ENCODE measurements at places on chromosomes 3 and 15.
A peak's percentile ranks its signal among the peaks of the same experiment; 100 is the strongest.

DNA sequence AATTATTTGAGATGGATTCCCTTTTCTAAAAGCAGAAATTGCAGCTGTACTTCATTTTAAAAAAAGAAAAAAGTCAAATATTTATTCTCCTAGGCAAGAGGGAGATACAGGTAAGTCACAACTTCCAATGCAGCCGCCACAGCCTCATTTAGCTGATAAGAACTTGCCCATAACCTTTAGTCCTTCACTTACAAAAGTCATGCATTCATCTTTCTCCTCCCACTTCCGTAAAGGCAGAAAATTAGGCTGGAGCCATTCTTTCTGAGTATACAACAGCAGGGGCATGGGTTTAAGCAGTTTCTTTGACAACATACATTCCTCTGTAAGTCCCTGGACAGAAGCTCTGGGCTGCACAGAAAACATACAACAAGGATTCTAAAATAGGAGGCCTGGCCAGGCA is 4.3 kb downstream of the SUCLG2 start:
- DNase-seq, result no peak

DNA sequence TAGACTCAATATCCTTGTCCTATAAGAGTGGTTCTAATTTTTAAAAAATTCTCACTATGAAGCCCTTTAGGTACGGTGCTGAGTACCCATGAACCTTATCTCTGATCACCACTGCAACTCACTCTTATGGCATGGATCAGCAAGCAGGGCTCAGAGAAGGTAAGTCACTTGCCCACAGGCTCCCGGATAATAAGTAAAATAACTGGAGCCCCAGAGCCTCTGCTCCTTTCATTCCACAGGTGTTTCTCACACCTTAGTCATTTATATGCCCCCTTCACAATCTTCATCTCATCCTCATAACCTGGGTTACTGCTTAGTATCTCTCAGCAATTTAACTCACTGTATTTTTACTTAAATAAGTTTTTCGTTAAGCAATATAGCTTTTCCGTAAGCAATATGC is 28.4 kb upstream of the AKAP13 start:
- no peak for DNase-seq

- DNase-seq, result no peak
Observed at GRCh38 chr15:75835990-75836958, 7.0 kb upstream of the UBE2Q2 start.

- DNase-seq, result peak; percentile 22
Observed at GRCh38 chr3:107432013-107432515, 54.8 kb downstream of the CCDC54 start.

- DNase-seq, result no peak
Observed at GRCh38 chr3:124360155-124360554, 368.2 kb upstream of the ROPN1 start.

GRCh38 chr15:25939122-25939521 is 76.0 kb upstream of the ATP10A start:
- no peak for DNase-seq

GRCh38 chr3:148974726-148975125 is 16.6 kb upstream of the GYG1 start:
- DNase-seq, result no peak

- DNase-seq, result no peak
Observed at GRCh38 chr3:133937061-133937686, 41.5 kb upstream of the RAB6B start.

GRCh38 chr15:92074101-92074500 is 220.6 kb downstream of the SLCO3A1 start:
- no peak for DNase-seq

DNA sequence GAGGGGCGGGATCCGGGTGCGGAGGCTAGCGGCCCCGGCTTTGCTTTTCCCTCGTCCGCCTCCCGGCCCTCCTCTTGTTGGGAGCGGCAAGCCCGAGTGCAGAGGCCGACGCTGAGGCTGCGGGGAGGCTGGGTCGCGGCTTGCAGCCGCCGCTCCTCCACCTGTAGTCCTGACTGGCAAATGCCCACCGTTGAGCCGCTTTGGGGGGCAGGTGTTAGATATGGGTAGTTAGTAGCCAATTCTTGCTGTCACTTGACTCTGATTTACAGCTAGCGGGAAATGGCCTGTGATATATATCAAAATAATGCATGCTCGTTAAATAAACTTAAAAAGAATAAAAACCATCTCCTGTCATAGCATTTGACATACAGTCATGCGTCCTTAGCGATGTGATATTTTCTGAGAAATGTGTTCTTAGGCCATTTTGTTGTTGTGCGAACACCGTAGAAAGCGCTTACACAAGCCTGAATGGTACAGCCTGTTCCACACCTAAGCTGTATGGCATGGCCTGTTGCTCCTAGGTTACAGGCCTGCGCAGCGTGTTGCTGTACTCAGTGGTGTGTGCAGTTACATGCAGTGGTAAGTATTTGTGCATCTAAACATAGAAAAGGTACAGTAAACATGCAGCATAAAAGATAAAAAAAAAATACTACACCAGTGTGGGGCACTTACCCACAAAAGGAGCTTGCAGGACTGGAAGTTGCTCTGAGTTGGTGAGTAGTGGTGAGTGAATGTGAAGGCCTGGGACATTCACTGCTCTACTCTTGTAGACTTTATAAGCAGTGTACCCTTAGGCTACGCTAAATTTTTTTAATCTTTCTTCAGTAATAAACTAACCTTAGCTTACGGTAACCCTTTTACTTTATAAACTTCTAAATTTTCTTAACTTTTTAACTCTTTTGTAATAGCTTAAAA is 873 bp downstream of the CAPN7 start:
- DNase-seq, result peak; percentile 72

GRCh38 chr3:48466386-48467109 is 20.0 kb downstream of the ATRIP start:
- DNase-seq, result peak; percentile 74

GRCh38 chr15:68057758-68058157 is 3.6 kb downstream of the PIAS1 start:
- no peak for DNase-seq

- DNase-seq, result no peak
Observed at GRCh38 chr3:111589303-111590142, 5.6 kb downstream of the ZBED2 start.
